ENCODE measurements at places on chromosomes 6 and 20.

DNA sequence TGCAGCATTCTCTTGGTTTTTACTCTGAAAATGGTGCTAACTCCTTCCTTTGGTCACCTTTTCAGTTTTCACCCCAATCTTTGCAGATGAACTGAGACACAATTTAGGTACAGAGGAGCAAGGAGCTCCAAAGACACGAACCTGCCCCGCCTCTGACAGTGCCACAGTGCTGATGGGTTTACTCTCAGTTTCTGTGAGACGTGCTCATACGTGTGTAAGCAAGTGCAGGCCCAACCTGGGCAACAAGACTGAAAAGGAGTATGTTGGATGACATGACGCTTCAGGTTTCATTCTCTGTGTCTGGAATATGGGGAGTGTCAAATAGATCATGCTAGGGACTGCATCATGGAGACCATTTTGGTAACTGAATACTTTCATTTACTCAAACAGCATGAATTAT is 334.3 kb upstream of the QKI start:
- no peaks in the 10 kb centered on the region for H3K4me1 ChIP-seq
- peaks cover 67% of the 10 kb centered on the region for H3K27me3 ChIP-seq
- H3K27ac ChIP-seq, result no peak overlapping the region
- DNase-seq, result no peak

DNA sequence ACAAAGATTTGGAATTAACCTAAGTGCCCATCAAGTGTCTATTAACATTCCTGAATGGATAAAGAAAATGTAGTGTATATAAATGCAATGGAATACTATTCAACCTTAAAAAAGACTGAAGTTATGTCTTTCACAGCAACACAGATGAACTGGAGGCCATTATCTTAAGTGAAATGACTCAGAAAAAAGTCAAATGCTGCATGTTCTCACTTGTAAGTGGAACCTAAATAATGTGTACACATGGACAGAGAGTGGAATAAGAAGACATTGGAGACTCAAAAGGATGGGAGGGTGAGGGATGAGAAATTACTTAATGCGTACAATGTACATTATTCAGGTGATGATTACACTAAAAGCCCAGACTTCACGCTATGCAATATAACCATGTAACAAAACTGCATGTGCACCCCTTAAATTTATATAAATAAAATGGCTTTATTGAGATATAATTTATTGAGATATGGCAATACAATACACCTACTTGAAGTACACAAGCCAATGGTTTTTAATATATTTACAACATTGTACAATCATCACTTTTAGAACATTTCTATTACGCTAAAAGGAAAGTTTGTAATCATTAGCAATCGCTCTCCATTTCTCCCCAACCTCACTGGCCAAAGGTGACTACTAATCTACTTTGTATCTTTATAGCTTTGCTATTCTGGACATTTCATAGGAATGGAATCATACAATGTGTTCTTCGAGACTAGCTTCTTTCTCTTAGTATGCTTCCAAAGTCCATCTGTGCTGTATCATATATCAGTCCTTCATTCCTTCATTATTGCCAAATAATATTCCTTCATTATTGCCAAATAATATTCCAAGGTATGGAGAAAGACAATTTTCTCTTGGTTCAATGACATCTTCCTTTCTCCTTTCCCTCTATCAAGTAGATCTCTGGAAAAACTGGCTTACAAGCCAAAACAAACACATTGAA is 5.8 kb downstream of the STX7 start:
- no peaks in the 10 kb centered on the region for H3K27me3 ChIP-seq
- peaks cover 14% of the 10 kb centered on the region for H3K4me1 ChIP-seq
- no peak overlapping the region for H3K4me3 ChIP-seq
- H3K27ac ChIP-seq, result no peak overlapping the region

DNA sequence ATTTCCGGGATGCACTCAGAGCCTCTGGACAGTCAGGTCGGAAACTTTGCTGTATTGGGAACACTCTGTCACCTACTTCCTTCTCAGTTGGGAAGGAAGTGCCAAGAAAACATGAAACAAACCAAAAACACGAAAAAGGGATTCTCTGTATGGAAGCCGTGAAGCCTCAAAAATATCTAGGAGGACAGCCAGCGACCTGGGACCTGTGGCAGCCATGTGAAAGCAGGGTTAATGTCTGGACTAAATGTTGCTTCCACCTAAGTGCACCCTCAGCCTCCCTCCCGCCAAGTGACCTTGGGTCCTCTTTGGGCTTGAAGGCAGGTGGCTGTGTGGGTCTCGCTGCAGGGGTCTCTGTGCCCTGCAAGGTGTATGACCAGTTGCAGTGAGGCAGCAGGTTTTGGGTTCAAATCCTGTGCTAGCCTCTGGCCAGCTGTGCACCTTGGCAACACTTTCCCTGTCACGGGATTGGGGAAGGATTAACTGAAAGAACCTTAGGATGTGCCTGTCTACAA is 851 bp downstream of the MAVS start:
- H3K4me3 ChIP-seq, result peak overlapping the region; percentile 100
- DNase-seq, result no peak
- H3K36me3 ChIP-seq, result no peaks in the 10 kb centered on the region
- peak overlapping the region; percentile 88 for H3K27ac ChIP-seq
- peaks cover 48% of the 10 kb centered on the region for H3K4me1 ChIP-seq

GRCh38 chr20:4573564-4574355 is 147.9 kb upstream of the PRND start:
- peak; percentile 17 for DNase-seq
- no peak overlapping the region for H3K4me3 ChIP-seq
- no peaks in the 10 kb centered on the region for H3K4me1 ChIP-seq
- H3K36me3 ChIP-seq, result no peaks in the 10 kb centered on the region
- H3K27me3 ChIP-seq, result no peaks in the 10 kb centered on the region

DNA sequence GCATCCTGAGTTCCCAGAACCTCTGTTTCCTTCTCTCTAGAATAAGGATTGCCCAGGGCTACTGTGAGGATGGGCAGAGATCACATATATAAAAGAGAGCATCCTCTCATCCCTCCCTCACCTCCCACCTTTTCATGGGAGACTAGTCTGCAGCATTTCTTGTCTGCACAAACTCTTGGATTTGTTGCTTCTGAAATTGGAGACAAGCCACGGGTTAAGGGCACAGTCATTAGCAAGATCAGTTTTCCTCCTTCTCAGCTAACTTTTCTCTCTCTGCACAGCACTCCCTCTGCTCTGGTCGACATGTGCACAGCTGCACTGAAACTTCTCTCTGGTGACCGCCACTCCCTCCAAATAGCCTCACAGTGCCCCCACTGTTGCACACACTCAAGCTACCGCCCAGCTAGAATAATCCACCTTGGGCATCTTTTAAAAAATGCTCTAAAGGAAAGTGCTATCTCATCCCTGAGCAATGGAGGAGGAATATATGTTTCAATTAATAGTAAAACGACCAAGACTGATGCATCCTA is 50.9 kb upstream of the DUSP22 start:
- H3K27me3 ChIP-seq, result peaks cover 16% of the 10 kb centered on the region
- no peak for DNase-seq
- H3K36me3 ChIP-seq, result no peaks in the 10 kb centered on the region
- H3K27ac ChIP-seq, result no peak overlapping the region
- no peaks in the 10 kb centered on the region for H3K4me1 ChIP-seq
- no peak overlapping the region for H3K4me3 ChIP-seq

DNA sequence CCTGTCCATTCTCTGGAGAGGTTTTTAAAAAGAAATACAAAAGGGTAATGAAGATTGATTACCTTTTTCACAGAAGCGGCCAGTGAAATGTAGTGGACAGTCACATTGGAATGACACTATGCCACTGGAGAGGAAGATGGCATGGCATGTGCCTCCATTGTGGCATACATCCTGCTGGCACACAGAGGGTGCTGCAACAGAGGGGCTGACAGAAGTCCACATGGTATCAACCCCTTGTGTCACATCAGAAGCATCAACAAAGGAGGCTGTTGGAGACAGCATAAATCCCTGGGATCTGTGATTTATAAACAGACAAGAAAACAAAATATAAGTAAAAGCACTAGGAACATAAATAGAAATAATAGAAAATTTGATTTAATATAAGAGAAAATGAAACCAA is 594.9 kb downstream of the PHF3 start:
- no peak overlapping the region for H3K4me3 ChIP-seq
- no peaks in the 10 kb centered on the region for H3K27me3 ChIP-seq
- no peaks in the 10 kb centered on the region for H3K36me3 ChIP-seq
- DNase-seq, result no peak
- H3K27ac ChIP-seq, result no peak overlapping the region
